NCI-H187 (cell line): ENCODE measurements at places on chromosomes 6 and 20.

DNA sequence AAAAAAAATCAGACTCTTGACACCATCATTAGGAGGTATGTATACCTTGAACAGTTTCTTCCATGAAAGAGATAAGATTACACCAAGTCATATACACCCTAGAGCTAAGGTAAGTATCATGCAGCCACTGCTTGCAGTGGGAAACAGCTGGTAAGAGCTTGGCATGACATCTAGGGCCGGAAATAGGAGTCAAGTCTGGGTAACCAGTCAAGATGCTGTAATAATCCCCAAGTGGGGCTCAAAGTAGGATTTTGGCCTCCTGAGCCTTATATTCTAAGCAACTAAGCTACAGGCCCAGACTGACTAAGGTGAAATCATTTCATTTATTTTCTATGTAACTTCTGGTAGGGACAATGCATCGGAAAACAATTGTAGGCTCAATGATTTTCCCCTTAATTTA lies 23.9 kb downstream of the TRERF1 start:
- DNase-seq, result no peak

GRCh38 chr20:60254901-60255411 lies 296.7 kb downstream of the CDH26 start:
- DNase-seq, result no peak

DNA sequence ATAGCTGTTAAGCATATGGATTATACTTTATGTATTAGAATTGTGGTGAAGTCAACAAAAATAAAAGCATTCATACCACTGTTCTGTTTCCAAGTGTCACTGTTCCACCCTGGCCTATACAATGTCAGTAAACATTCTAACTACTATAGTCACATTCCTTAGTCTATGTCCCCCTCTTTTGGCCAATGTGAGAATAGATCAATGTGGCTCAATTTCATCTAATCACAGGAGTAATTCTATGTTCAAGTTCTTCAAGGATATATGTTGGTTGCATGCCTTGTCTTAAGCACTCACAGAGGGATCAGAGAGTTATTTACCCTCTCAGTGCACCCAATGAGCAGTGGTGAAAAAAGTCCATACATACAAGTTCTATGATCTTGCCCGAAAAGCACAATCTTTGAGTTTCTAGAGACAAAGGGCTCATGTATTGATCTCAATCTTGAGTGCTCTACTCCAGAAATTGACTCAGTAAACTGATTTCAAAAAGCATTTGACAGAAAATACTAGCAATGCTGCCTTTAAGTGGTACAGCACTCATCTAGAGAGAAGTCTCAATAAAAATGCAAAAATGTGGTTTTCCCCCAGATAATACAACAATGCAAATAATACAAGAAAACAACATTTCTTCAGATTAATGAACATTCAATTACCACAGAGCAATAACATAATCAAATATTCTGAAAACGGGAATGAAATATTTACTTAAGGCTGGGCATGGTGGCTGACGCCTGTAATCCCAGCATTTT lies 16.5 kb downstream of the SMLR1 start:
- DNase-seq, result no peak

GRCh38 chr20:3980260-3981131 lies 34.9 kb downstream of the RNF24 start:
- DNase-seq, result no peak

DNA sequence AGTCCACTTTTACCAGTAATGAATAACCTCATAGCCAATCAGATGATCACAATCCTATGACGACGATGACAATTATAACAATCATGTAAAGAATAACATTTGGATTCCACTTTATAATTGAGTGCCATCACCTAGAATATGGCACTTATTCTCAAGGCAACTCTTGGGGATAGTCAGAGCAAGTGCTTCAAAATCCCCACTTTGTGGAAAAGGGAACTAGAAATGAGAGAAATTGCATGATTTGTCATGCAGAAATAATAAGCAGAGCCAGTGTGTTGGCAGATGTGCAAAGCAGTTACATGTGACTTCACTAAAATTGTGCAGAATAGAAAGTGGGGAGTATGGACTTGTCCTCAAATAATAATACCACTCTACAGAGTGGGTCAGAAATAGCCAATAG lies 41.3 kb downstream of the FRK start:
- DNase-seq, result no peak

GRCh38 chr6:149909701-149910470 lies 12.0 kb upstream of the RAET1E start:
- DNase-seq, result no peak

DNA sequence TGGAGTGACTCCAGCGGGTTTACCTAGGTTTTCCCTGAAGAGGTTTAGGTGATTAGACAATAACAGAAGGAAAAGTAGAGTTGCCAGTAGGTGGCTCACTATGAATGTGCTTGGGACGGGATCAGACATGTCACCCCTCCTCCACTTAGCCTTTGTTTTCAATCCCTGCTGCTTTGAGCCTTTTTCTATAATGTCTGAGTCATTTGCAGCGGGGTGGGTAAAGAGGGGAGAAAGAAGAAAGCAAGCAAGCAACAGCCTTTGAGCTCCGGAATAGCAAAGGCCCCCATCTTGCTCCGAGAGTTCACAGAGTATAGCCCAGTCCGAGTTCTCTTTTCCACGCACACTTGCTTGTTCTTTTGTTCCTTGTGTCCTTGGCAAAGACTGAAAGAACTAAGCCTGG lies 129.1 kb downstream of the PACRG start:
- no peak for DNase-seq

DNA sequence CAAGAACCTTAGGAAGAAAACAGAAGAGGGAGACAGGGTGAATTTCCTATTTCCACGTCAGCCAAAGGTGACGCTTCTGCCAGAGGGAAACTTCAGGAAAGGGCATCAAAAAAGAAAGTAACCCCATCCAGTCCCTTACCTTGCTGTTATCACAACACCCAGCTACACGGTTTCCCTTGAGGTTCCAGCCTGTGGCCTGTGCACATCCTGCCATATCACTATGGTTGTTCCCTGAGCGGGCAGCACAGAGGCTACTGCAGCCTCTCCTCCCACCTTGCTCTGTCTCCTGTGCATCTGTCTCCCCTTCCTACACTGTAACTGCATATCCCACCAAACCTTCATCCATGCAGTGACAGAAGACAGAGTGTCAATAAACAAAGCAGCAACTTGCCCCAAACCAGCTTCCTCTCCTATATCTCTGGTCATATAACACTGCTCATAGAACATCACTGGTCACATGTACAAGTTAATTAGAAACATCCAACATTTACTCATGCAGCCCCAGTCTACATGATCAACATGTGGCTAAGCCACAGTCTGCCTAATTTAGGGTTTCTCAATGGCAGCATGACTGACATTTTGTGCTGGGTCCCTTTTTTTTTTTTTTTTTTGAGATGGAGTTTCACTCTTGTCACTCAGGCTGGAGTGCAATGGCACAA lies 54.7 kb downstream of the GFOD1 start:
- no peak for DNase-seq

DNA sequence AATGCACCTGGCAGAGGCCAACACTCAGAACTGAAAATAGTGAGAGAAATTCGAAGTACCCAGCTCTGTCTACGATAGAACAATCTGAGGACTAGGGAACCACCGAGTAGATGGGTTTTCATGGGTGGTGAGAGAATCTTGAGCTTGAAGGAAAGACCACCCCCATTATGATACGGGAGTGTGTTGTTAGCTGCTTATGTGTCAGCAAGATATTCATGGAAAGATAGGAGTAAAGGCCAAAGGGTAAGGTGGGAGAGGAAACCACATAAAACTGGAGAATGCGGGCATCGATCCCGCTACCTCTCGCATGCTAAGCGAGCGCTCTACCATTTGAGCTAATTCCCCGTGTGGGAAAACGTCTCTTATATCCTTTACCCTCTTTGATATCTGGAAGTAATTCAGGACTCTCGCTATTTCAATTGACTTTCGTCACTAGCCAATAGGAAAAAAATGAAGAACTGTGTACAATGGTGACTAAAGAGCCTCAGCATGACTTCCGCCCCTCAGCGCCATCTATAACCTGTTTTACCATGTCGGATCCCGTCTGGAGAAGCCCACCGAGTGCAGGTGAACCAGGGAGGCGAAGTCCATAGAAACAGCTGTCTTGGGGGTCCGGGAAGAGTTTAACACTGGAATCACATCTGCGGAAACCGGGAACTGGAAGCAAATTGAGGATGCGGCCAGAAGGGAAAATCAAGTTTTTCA lies 25.0 kb upstream of the ABT1 start:
- peak; percentile 35 for DNase-seq

GRCh38 chr6:36610041-36610955 lies 16.1 kb downstream of the SRSF3 start:
- no peak for DNase-seq

DNA sequence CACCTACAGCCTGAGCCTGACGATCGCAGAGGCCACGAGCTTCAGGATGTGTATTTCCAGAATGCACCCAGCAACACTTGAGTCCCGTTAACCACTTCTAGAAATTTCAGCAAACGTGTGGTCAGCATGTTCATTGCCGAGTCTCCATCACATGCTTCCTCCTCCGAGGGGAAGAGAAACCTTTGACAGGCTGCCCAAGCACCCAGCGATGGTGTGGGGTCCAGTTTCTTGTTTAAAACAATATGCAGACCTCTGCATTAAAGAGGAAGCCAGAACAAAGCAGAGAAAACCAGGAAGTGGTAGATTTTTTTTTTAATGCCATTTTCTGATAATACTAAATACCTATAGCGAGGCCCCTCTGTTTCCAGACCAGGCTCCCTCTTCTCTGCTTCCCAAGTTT lies 71.9 kb downstream of the GNAS-AS1 start:
- DNase-seq, result no peak

DNA sequence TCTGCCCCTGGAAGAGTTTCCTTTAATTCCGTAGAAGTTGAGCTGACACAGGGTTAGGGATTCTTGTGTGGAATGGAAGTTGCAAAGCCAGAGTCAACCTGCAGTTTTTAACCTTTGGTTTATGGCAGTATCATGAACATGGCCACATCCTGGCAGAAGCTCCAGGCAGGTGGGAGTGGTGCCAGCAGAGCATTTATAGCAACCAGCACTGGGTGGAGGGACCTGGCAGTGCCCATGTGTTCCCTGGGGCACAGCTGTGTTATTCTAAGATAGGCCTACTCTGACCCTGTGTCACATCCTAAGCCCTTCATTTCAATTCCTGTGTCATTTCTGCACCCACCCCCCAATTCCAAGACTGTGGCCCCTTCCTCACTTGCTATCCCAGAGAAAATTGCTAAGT lies 26.1 kb upstream of the ZNF831 start:
- DNase-seq, result no peak

DNA sequence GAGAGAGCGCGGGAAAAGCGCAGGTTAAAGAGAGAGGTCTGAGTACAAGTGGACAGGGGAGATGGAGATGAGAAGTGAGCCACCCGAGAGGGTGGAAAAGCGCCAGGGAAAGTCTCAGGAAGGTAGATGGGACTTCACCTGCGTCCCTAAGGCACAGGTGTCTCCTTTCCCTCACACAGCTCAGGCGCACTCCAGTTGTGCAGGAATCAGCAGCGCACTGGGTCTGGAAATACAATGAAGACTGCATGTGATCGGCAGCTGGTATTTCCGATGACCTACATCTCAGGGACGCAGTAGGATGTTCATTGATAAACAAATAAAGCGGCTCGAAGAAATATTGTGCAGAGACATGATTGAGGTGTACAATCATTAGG lies 432 bp upstream of the KHDRBS2 start:
- no peak for DNase-seq

DNA sequence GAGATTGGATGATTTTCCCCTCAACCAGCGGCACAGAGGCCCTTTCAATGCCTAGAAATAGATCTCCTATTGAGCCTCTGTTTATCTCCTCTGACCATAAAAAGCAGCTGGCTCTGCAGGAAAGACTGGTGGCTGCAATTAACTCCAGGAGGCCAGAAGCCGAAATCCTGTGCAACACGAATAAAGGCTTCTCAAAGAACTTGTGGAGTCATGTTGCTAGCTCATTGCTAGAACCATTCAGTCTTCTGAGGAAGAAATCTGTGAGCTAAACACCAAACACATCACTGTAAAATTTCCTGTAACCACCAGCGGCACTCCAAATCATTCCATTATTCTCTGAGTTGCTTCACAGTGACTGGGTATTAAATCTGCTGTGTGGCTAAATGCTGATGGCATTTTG lies 49.1 kb upstream of the TPD52L1 start:
- no peak for DNase-seq

- DNase-seq, result no peak
Measured at GRCh38 chr6:10482636-10483257, 38.4 kb upstream of the GCNT2 start.

- DNase-seq, result no peak
Measured at GRCh38 chr20:63369724-63370617, 8.8 kb upstream of the CHRNA4 start.

DNA sequence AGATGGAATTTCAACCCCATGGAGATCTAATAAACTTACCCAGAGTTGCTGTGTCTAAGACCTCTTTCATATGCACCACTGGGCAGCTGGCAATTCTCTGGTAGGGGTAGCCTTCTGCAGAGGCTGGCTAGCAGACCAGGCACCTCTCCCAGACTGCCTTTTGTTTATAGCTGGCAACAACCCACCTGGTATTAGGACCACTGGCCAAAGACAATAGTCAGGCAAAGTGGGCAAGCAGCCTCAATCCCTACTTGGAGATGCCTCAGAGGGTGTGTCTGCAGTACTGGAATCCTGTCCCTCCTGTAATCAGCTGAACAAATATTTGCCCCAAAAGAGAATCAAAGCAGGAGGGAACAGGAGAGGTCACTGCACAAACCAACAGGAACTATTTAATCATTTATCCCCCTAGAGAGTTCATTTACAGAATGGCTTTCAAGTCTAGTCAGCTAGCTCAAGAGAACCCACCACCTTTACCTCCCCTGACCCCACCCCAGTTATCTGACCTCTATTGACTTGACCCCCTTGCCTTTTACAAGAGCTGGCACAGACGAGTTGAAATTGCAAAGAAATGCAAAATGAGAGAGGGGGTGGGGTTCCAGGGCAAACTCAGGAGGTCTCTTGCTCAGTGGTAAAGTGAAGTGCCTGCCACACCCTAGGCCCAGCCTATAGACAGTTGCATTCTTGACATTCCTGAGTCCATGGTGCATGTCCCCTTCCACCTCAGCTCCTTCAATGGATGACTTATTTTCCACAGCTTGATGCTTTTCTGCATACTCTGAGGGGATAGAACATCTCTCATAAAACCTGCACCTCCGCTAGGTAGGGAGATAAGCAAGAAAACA lies 2.8 kb downstream of the BCL2L1 start:
- no peak for DNase-seq

DNA sequence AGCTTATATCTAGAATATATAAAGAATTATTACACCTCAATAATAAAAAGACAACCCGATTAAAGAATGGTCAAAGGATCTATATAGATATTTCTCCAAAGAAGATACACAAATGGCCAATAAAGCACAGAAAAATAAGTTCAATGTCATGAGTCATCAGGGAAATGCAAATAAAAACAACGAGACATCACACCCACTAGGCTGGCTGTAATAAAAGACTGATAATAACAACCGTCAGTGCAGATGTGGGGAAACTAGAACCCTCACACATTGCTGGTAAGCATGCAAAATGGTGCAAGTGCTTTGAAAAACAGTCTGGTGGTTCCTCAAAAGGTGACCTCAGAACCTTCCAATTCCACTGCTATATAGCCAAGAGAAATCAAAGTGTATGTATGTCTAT lies 33.0 kb downstream of the TBX18 start:
- no peak for DNase-seq

- no peak for DNase-seq
Measured at GRCh38 chr20:59580146-59580946, 24.0 kb upstream of the PHACTR3 start.
